Activated CD4-positive, alpha-beta T cell treated with anti-CD3 and anti-CD28 coated beads, Interleukin-2, amount 10 ng/mL, durations not matched to agents 24 days and 14 days (primary cell): ENCODE measurements at places on chromosomes 13 and 19. TPM values are rescaled to one million over a fixed set of nuclear protein-coding genes. Genes with fewer than 3 reads are reported as not detected.

GRCh38 chr19:3606690-3607289, at the start of gene TBXA2R:
Gene TBXA2R, minus strand, starts transcription at chr19:3606875. Its CDS starts 6,241 bp downstream, at chr19:3600634.
- H3K27me3 ChIP-seq, result peaks cover 6% of the 10 kb centered on the region
- H3K4me3 ChIP-seq, result peak within 1 kb of the TSS; percentile 54
- peak; percentile 85 for DNase-seq
- H3K36me3 ChIP-seq, result peaks cover 7% of the 10 kb centered on the region

DNA sequence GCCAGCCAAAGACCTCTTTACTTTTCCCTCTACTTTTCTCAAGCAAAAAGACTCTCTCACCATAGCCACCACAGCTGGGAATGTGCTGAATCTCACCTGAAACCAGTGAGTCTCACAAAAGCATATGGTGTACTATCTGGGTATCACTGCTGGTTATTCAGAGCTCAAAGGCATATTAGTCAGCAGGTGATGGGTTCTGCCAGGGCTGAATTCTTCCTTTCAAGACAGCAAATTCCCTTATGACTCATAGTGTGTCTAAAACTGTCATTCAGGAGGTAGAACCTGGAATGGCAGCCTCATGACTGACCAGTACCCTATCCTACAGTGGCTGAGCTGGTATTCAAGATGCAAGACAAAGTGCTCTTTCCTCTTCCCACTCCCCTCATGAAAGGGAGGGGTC, 2859.1 kb downstream of the PCDH9 start:
- H3K4me1 ChIP-seq, result no peaks in the 10 kb centered on the region
- H3K4me3 ChIP-seq, result no peak overlapping the region
- DNase-seq, result no peak
- no peaks in the 10 kb centered on the region for H3K36me3 ChIP-seq

GRCh38 chr19:48513289-48514122, 1.9 kb upstream of the LMTK3 start:
- H3K4me3 ChIP-seq, result no peak overlapping the region
- H3K4me1 ChIP-seq, result peaks cover 10% of the 10 kb centered on the region
- H3K27ac ChIP-seq, result peak overlapping the region; percentile 67
- no peaks in the 10 kb centered on the region for H3K36me3 ChIP-seq
- H3K27me3 ChIP-seq, result no peaks in the 10 kb centered on the region

- no peaks in the 10 kb centered on the region for H3K36me3 ChIP-seq
- H3K4me1 ChIP-seq, result no peaks in the 10 kb centered on the region
- H3K27ac ChIP-seq, result no peak overlapping the region
- no peak overlapping the region for H3K4me3 ChIP-seq
- no peaks in the 10 kb centered on the region for H3K27me3 ChIP-seq
Observed at GRCh38 chr13:34879851-34880250, 62.2 kb upstream of the NBEA start.

Gene MYH14
- total RNA-seq, result not detected in 2 replicates

Gene CDX2
- not detected in 2 replicates for total RNA-seq

Gene SELENOV
- total RNA-seq, result not detected in 2 replicates

Gene PRODH2
- total RNA-seq, result not detected in 2 replicates

- no peaks in the 10 kb centered on the region for H3K36me3 ChIP-seq
- no peak overlapping the region for H3K4me3 ChIP-seq
- H3K27me3 ChIP-seq, result no peaks in the 10 kb centered on the region
Observed at GRCh38 chr13:66723576-66723975, 506.6 kb downstream of the PCDH9 start.

Gene MAP4K1
- 156 and 172 TPM in 2 replicates for total RNA-seq
